ENCODE measurements at places on chromosomes 2 and 18.
A peak's percentile ranks its signal among the peaks of the same experiment; 100 is the strongest.

DNA sequence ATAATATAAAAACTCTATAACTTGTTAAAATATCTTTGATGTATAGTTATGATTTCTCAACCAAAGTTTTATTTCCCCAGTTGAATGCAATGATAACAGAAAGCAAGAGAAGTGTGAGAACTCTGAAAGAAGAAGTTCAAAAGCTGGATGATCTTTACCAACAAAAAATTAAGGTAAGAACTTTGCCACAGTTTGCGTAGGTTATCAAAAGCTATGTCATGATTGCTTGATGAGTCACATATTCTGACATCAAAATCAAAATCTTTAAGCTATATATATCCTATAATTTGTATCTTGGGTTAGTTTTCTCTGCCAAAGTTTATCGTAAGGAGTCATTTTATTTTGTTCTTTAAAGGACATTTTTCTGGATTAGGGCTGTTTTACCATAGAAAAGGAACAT lies 35.0 kb downstream of the NDC80 start:
- DNase-seq = no peak

GRCh38 chr2:176280867-176281658 lies 11.8 kb downstream of the MTX2 start:
- DNase-seq = no peak

GRCh38 chr2:82234283-82234874 lies 1929.8 kb upstream of the LRRTM1 start:
- no peak for DNase-seq

DNA sequence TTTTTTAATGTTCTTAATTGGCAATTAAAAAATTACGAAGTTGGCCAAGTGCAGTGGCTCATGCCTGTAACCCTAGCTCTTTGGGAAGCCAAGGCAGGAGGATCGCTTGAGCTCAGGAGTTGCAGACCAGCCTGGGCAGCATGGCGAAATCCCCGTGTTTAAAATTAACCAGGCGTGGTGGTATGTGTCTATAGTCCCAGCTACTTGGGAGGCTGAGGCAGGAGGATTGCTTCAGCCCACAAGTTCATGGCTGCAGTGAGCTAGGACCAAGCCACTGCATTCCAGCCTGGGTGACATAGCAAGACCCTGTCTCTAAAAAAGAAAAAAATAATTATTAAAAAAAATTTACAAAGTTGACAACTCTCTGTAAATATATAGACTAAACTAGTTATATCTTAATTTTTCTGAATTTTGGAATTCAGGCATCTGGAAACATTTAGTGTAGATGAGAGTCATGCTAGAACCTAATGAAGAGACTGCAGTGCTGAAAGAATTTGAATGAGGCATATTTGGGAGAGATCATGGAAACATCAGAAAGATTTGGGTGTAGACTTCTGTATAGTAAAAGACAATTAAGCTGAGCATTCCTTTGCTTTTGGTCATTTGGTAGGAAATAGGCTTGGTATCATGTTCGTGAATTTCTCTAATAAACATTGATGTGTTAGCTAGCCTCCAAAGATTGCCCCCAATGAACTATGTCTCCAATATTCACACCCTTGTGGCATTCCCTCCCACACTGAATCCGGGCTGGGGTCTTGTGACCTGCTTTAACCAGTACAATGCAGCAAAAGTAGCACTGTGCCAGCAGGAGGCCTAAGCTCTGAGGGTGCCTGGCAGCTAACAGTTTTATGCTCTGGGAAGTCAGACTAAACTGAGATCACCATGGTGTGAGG lies 4.2 kb upstream of the ROCK1 start:
- DNase-seq = no peak

- peak; percentile 68 for DNase-seq
Observed at GRCh38 chr18:13629841-13630715, 96.3 kb downstream of the FAM210A start.

DNA sequence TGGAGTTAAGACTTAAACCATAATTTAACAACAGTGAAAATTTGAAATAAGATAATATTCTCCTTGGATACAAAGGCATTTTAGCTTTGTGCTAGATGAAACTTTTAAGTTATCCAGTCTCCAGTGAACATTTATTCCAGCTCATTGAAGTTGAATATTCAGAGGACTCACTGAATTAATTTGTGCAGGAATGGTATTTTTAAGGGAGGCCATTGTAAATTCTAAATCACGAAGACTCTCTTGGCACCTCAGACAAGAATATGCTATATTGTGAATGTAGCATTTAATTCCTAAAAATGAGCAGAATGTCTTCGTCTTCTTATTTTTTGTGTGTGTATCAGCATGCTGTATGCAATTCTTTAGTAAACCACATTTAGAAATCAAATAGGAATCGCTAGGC lies 731.7 kb upstream of the RAB6C start:
- no peak for DNase-seq

DNA sequence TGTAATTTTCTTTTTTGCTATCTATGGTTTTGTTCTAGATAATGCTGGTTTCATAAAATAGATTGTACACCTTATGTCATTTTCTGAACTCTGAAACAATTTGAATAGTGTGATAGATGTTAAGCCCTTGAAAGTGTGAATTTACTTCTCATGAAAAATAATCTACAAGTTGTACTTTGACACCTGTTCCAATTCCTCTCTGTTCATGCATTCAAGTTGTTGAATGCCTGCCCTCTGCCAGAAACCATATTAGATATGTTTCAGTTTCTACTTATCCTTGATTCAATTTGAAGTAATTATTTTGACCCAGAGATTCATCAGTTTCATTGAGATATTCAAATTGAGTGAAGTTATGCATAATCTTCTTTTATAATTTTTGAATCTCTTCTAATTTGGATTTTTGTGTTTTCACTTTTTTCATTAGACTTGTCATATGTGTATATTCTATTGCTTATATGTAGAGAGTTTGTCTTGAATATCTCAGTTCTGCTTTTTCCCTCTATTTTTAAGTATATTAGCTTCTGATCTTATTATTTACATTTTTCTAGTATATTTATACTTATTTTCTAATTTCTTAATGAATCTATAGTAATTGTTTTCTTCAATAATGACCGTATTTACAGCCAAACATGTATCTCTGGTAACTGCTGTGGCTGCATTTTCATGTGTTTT lies 143.3 kb upstream of the TACR1 start:
- no peak for DNase-seq

DNA sequence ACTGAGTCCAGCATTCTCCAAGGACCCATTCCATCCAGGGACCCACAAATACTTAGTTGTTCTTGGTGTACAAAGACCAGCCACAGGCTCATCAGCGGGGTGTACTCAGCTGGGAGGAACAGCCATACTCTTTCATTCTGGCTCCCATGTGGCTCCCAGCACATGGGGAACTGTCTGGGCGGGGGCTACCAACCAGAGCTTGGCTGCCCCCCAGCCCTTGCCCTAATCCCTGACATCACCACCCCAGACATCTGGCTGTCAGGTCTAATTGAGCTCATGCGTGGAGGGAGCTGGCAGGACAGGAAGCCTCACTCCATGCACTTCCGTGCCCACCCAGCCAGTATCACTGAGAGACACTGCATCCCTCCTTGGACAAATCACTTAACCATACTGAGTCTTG lies 283.6 kb downstream of the DYSF start:
- no peak for DNase-seq

DNA sequence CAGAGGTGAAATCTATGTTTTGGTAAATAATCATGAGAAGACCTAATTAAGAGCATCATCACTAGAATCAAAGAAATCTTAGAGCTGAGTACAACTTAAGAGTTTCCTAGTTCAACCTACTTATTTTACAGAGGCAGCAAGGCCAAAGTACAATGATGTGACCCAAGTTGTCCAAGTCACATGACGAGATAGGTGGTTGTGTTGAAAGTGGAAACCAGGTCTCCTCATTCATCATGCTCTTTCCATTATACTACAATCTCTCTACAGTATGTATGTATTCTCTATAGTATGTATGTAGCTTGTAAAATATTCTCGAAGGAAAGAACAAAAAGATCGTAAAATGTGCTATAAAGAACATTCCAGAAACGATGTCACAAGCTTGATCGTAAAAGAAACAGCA lies 895.0 kb upstream of the FSHR start:
- DNase-seq = no peak

DNA sequence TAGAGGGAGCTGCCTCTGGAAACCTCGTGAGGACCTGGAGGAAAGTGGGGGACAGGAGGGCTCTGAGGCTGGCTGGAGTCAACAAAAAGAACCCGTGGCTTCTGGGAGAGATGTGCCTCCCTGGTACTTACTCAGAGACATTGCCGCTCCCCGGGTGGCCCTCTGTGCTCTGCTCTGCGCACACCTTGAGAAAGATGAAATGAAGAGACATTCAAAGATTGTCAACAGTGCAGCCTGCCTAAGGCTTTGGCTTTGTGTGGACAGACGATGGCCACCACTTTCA lies 14.5 kb downstream of the CYS1 start:
- peak; percentile 10 for DNase-seq

DNA sequence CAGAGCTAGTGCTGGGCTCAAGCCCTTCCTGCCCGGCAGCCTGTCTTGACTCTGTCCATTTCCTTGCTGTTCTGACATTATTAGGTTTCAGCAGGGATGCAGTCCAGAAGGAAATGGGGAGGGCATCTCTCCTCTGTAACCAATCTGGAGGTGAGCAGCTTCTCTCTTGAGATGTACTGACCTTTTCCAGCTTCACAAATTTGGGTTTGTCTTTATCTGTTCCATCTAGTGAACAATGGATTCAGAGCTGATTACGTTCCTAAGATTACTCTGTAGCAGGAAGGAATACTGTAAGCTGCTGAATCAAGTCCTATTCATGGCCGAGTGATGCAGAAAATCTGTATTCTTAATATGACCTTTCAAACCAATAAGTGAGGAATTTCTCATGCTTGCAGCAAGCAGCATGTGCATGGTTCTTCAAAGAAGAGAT lies 11.0 kb downstream of the PLA2R1 start:
- DNase-seq = no peak

- no peak for DNase-seq
Observed at GRCh38 chr2:207502577-207503198, 27.1 kb upstream of the CREB1 start.

DNA sequence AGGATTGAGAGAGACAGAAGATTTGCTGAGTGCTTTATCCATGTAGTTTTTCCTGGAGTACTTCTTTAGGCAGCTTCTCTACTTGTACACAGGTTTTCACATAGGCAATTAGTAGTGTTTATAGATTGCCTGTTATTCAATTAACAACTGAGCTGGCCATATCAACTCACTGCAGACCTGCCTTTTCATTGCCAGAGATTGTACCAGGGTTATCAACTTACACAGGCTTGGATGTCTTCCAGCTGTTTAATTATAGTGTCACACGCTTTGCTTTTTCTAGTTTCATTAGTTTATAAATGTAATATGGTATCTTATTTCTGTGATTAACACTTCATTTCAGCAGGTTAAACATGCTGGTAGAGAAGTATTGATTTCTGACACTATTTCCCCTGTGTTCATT lies 125.9 kb downstream of the GPD2 start:
- DNase-seq = no peak

DNA sequence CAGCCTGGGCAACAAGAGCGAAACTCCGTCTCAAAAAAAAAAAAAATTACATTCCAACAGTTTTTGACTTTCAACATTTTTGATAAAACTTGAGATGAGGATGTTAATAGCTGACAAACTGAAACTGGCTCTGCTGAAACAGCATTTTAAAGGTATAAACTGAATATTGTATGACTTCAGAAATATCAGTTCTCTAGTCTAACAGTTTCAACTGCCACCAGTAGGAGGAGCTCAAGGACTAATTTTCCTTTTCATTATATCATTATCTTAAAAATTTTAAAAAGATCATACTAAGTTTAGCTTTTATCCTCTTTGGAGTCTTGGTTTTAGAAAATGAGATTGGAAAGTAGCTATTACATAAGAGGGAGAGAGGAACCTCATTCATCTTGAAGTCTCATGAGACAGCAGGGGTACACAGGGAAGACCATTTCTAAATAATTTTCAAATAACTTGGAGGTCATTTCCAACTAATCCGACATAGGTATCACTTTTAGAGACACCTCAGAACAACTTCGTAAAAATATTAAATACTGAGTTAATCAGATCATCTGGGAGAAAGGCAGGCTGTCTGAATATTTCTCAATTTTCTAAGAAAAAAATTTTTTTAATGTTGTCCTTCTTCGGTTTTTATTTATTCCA lies 37.6 kb upstream of the MCM6 start:
- DNase-seq = no peak

GRCh38 chr18:44714376-44714775 lies 33.7 kb downstream of the SETBP1 start:
- no peak for DNase-seq

- DNase-seq = no peak
Observed at GRCh38 chr2:96888072-96889011, 18.5 kb upstream of the SEMA4C start.

DNA sequence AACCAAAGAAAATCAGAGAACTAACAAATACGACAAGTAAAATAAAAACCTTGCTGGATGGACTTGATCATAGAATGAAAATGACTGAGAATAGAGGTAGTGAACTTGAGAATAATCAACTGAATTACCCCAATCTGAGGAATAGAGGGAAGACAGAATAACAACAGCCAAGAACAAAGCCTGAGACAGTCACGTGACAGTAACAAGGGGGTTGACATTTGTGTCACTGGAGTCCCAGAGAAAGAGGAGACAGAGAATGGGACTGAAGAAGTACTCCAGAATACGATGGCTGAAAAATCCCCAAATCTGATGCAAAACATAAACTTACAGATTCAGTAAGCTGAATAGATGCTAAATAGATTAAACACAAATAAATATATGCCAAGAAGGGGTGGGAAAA lies 248.5 kb upstream of the HDAC4 start:
- no peak for DNase-seq

GRCh38 chr18:77478646-77479442 lies 229.2 kb downstream of the GALR1 start:
- DNase-seq = no peak

GRCh38 chr2:159076241-159076640 lies 107.8 kb downstream of the TANC1 start:
- no peak for DNase-seq

DNA sequence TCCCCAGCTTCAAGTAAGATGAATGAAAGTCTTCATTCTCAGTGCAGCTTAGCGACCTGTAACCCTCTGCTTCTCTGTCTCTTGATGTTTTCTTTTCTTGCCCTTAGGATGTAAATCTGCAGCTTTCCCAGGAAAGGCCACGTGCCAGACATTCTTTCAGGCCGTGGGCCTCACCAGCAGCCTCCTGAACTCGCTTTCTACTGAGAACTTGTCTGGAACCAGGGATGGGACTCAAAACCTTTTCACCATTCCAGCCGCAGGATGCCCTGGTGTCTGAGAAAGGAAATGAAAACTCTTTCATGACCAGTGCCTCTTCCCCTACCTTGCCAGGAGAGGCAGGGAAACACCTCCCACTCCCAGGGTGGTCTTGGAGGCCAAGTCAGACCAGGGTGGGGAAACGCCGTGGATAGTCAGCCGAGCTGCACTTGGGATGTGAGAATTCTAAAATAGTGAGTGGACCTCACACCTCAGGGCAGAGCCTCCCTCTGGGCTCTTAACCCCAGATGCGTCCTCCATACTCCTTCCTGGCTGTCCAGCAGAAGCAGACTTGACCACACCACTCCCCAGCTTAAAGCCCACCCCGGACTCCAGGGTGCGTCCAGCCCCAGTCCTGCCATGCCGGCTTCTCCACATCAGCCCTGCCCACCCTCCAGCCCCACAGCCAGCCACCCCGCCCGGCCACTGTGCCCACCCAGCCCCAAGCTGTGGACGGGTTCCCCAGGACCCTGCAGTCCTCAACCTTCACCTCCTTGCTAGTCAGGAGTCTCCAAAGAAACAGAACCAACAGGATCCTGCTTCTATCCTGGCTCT lies 115.5 kb downstream of the TWIST2 start:
- DNase-seq = no peak
